ENCODE measurements at places on chromosomes 5 and 9.

GRCh38 chr5:103021314-103021713 lies 98.6 kb downstream of the GIN1 start:
- no peak for DNase-seq

- no peak for DNase-seq
These were observed 25.5 kb downstream of the TNPO1 start for GRCh38 chr5:72841756-72842535.

DNA sequence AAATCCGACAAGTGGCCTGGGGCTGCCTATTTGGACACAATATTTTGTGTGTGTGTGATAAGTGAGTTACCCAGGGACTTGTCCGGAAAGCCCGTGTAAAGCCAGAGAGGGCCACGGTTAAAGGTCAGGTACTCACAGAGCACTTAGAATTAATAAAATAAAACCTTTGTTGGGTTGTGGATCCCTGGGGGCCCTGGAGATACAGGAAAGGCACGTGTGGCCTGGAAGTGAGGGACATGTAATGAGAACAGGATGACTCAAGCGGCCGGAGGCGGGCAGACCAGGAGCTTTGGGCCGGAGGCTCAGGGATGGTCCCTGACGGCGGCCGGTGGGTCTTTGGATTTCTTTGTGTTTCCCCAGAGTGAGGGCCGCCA lies 1.0 kb downstream of the DMRT2 start:
- no peak for DNase-seq

DNA sequence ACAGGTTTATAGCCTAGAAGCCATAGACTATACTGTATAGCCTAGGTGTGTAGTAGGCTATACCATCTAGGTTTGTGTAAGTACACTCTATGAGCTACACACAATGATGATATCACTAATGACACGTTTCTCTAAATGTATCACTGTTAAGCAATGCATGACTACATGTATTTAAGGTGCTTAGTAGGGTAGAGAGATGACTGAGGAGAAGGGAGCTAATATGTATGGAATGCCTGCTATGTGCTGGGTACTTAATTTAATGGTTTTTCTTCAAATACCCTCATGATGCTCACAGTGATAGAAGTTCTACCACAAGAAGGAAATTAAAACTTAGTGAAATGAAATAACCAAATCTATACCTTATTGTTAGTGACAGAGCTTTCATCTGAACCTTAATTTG lies 1785.5 kb downstream of the EFNA5 start:
- DNase-seq, result no peak

DNA sequence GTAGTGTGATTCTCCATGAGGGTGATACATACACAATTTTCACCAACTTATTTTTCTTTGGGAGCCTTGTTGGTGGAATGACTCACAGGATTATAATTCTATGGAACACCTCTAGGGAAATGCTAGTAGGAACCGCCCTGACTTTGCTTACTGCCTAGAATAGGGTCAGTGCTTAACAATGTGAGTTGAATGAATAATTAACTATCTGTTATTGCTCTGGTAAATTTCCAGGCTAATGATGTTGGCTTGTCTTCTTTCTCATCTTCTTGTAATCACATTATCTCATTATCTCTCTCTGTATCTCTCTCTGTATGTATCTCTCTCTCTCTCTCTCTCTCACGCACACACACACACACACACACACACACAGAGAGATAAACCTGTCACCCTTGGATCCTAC lies 291.1 kb downstream of the TRIM32 start:
- no peak for DNase-seq

GRCh38 chr9:105967248-105967647 lies 272.9 kb downstream of the TMEM38B start:
- DNase-seq, result no peak
